ENCODE measurements at places on chromosomes 3 and 15.

DNA sequence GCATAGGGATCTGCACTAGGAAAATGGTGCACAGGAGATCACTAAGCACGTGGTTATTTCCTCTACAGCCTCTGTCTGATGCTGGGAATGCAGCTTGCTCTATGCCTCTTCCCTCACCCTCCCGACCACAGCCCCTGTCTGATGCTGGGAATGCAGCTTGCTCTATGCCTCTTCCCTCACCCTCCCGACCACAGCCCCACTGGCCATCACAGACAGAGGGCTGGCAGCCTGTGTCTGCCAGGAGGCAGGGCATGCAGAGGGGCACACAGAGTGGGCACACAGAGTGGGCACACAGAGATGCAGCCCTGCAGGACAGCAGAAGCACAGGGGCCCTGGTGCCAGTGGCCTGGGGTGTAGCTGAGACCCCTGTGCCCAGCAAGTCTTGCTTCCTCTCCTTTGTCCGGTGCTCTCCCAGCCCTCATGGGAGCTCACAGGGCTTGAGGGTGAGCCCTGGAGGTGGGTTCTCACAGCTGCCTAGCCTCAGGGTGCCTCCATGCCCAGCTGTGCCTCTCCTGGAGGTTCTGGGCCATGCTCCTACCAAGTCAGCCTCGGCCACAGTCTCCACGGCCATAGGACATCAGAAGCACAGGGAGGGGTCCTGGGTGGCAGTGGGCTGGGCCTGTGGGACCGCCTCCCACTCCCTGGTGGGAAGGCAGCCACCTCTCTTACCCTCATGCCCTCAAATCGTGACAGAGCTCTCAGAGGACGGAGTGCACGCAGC is 65.8 kb downstream of the EXOG start:
- DNase-seq: no peak

- DNase-seq: no peak
Measured at GRCh38 chr3:5191555-5192304, 4.2 kb downstream of the EDEM1 start.

GRCh38 chr3:13866041-13866965 is 13.6 kb downstream of the WNT7A start:
- peak; percentile 15 for DNase-seq

DNA sequence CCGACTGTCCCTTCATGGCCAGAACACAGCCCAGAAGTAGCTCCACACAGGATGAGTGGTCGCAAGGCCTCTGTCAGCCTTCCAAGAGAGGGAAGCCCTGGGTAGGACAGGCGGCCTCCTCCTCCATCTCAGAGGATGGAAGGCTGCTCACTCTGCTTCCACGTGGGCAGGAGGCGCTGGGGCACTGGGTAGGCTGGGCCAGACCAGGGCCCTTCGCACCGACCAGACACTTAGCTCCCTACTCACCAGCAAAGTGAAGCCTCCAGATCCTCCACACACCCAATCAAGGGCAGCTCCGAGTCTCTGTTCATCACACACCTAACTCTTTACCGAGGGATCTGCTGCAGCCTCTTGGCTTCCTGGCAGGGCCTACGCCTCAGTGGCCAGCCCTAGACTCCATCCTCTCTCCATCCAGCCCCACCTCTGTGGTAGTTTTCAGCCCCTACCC is 24.3 kb upstream of the PLXNA1 start:
- DNase-seq: no peak

- no peak for DNase-seq
Measured at GRCh38 chr3:46628901-46629369, 16.6 kb downstream of the FAM240A start.

DNA sequence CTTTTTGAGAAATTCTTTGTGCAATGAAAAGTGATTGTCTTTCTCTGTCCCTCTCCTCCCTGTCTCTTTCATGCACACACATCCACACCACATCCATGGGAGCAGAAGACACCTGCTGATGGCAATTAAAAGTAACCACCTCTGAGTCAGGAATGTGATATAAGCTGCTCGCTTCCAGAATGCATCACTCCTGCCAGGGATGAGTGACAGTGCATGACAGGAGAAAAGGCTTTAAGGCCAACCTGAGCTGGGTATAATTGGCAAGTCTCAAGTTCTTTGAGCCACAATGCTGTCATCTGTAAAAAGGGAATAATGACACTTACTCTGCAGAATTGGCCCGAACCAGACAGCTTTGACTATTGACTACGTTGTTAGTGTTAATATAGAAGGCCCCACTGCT is 59.6 kb downstream of the UBP1 start:
- DNase-seq: no peak

DNA sequence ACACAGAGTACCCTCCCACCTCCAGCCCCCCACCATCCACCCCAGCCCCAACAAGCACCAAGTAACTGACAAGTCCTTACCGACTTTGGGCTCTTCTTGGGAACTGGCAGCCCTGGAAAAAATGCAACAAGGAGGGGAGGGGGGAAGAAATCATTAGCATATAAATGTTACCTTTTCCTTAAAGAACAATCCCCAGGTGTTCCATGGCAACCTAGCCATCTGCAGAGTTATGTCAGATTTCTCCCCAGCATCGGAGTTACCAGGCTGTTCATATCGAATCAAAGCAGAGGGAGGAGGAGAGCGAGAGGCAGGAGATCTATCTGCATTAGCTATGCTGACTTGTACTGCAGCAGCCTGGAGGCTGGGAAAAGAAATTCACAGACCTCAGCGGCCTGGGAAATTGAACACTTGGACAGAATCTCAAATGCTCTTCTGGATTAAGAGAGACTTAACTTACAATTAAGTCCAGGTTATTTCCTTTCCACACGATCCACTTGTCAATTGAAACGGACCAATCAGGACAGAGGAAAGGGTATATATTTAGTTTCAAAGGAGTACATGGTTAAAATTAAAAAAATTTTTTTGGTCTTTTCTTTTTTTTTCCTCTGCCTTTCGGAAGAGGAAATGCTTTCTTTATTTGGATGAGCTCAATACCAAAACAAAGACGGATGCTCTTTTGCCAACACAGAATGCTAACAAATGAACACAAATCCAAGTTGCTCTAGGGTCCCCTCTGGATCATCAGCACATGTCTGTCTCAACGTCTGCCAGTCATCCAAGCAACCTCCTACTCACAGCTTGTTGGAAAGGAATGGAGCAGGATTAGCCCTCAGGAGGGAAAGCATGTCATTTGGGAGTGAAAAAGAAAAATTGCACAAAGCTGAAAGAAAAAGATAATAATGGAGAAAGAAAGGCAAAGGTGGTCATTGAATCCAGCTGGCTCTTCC is 637.1 kb downstream of the MAGI1 start:
- DNase-seq: no peak

- DNase-seq: no peak
Measured at GRCh38 chr3:36486009-36486795, 105.9 kb downstream of the STAC start.

DNA sequence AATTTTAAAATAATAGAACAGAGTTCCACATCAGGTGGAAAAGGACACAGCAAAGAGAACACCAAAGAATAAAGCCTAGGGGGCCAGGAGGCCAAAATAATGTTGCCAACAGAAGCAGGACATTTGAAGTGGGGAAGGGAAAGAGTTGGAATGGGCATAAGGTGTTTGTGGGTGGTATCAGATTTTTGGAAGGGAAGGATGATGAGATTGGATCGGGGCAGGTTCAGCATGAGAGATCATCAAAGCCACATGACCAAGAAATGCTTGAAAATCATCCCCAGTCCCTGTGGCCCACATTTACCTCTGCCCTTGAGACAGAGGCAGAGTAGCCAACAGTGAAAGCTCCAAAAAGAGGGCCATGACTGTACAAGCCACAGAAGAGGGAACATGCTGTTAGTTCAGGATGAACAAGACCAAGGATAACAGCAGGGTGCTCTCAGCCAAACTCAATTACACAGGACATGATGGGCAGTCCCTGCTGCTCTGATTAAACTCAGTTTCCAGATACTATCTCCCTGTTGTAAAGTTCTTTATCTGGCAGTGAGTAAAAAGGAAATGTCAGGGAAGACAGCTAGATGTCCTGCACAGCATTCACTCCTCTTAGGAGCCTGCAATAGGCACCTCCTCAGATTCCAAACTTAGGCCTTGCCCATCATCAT is 32.5 kb downstream of the RAB27A start:
- DNase-seq: no peak

DNA sequence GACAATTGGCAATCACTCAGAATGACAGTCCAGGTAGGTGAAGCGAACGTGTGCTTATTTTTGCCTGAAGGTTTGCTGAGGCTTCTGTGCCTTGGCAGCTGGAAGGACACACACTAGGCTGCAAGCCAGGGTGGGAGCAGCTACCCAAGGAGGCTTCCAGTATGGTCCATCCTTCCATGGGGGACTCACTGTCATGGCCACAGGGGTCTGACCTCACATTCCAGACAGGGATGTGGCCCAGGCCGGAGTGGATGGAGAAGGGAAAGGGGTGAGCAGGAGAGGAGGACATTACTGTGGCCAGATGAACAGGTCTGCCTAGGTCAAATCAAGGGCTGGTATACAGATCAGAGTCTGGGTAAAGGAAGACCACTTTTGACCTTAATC is 247.7 kb downstream of the ADAMTS17 start:
- no peak for DNase-seq

- no peak for DNase-seq
Measured at GRCh38 chr3:13405614-13406013, 14.5 kb downstream of the NUP210 start.

DNA sequence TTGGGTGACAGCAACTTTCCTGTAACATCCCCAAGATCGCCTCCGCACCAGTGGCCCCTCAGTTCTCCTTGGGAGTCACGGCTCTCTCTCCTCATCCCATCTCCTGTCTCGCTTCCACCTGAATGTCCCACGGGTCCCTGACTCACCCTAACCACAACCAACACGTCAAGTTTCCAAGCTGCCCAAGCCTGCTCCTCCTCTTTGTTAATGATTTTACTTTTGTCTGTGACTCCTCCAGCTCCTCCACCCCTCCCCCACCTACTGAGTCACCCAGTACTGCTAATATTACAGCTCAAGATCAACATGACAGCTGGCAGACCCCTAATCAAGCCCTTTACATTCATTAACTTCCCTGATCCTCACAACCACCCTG is 39.3 kb downstream of the BDH1 start:
- peak; percentile 16 for DNase-seq

All from stimulated activated CD4-positive, alpha-beta T cell treated with anti-CD3 and anti-CD28 coated beads, TNF-alpha, amount 100 ng/mL, for 1 hour (primary cell).